CD4-positive, alpha-beta T cell (primary cell): ENCODE measurements at places on chromosomes 1 and 21.

- peak; percentile 13 for DNase-seq
Measured at GRCh38 chr1:119988306-119989062, 81.0 kb downstream of the NOTCH2 start.

DNA sequence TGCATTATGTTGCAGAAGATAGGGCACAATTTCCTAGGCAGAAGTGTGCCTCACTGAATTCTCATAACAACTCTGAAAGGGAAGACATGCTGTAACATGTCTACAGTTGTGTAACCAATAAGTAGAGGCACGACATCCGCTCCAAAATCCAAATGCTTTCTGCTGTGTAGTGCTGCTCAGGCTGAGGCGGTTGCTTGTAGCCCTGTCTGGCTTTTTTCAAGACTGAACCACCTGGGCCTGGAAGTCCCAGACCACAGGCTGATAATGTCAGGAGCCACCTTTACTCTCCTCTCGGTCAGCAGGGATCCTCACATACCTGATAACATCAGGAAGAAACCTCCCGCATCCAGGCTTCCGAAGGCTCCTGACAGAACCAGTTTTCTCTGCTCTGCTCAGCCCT lies 10.9 kb downstream of the AKNAD1 start:
- DNase-seq: no peak

DNA sequence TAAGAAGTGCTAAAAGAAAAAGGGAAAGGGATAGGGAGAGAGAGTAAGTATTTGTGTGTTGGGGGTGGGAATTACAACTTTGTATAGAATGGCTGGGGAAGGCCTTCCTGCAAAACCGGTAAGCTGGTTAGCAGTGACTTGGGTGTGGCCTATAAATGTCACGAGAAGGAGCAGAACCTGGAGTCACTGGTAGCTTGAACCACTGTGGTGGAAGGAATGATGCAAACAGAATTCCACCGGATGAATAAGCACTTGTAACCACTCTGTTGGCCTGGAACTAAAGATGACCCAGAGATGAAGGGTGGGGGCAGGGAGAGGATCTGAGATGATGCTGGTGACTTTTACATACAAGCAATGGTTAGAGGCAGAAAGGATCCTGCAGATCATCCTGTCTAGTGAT lies 8.9 kb downstream of the XKR8 start:
- no peak for DNase-seq

DNA sequence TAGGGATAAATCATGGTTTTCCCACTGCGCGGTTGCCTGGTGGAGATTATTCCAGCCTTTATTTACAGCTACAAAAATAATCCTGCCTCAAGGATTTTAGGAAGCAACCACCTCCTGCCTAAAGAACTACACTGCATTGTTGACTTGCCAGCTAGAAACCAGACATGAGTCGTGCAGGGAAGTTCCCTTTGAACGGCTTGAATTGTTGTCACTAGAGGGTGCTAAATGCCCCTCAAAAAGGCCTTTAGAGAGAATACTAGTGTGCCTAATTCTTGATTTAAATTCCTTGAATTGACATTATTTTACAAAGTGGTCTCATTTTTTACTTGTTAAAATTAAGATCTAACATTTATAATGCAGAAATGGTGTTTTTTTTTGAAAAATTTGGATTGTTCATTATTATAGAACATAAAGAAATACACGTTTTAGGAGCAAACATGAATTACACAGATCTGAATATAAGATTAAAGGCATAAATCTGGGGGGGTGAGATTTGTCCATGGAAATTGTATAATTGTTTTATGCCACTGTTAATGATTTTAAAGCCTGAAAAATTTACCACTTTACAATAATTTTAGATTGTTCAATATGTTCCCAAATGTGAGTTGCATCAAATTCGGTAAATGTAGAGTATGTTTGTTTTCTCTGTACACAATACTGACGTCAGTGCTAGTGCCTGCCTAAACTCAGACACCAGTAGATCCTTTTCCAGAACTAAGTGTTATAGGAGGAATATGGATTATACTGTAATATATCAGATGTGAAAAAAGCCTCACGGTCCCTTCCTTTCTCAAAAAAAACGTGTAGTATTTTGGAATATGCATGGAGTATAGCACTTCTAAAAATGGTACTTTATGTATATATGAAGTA lies 7.6 kb upstream of the ERG start:
- no peak for DNase-seq

DNA sequence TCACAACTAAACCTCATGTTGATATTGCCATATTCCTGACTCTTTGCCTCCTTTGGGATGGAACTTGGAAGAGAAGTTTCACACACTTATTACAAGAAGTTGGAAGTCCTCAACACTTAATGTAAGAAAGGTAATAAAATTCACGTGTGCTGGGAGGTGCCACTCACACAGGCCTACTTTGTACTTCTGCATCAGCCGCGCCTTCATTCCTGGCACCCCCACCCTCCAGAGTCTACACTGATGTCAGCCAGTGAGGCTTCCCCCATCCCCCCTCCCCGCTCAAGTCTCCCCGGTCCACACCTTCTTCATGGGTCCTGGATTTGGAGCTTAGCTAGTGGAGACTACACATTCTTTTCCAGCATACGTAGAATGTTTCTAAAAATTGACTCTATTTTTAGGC lies 24.8 kb upstream of the SLC45A1 start:
- DNase-seq: no peak

DNA sequence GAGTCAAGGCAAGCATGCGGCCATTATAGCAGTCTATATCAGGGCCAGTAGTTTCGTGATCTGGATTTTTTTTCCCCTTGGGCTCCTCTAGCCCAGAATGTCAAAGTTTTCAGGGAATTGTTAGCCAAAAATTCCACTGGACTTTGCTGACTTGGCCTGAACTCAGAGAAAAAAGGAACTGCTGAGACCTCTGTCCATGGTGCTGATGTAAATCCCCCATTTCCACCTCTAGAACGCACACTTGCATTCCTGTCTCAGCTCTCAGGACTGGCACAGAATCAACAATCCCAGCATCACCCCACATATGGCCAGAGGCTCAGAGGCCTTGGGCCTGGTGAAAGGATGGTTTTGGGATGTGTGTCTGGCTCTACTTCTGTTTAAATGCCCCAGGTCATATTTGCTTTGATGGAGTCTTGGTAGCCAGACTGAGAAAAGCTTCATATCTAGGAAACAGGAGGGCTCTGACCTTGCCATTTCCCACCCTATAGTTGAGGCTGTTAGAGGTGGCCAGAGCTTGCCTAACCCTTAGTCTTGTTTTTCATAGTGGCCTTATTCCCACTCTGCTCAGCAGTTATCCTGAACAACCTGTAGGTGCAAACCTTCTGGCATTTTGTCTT lies 16.9 kb upstream of the EFCAB14 start:
- DNase-seq: peak; percentile 64

DNA sequence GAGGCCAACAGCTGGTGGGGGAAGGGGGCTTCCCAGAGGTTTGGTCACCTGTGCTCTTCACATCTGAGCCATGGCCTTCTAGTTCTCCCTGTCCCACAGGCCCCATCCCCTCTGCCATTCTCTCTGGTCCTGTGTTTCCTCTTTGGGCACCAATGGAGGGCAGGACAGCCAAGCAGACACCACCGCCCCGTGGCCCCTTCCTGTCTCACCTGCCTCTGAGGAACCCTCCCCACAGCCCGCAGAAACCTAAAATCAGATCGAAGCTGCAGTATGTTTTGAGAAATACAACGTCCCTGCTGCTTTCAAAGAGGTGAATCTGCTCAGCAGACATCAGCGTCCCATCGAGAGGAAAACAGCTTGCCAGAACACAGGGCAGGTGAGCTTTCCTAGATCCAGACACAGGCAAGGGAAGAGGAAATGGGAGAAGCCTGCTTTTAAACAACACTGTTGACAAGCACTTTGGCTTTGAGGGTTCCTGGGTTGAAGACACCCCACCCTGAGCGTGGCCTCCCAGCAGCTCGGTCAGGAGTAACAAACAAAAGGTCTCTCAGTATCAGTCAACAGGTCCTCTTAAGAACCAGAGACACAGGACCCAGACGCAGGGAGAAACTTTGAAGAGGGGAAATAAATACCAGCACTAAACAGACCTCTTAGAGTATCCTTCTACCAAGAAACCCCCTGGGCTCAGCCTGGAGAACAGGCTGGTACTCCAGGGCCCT lies 2.3 kb downstream of the PANK4 start:
- DNase-seq: peak; percentile 58

DNA sequence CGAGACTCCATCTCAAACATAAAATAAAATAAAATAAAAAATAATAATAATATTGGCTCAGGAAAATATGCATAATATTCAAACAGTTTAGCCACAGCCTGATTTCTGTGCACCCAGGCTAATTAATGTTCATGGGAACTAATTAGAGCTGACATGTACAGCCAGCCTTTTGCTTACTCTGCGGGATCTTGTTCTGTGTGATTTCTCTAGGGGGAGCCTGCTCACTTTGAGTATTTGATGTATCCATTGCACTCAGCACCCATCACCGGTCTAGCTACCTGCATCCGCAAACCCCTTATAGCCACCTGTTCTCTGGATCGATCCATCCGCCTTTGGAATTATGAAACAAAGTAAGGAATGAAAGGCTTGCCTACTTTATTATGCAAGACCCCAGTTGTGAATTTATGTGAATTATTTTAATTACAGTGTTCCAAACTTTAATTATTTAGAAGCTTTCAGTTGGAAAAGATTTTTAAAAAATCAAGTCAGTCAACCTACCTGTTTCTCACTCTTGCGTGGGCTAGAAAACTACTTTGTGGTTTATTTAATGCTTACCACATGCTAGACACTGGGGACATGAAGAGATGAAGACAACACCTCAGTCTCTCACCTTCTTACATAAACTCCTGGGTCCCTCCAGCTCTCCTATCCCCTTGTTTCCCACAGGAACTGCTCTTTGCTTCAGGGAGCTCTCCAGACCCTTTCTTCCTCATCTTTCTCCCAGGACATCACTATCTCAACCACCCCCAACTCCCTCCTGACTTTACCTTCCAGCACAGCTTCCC lies 25.4 kb downstream of the CFAP57 start:
- no peak for DNase-seq

GRCh38 chr1:204578867-204579664 lies 62.9 kb downstream of the MDM4 start:
- peak; percentile 24 for DNase-seq

GRCh38 chr1:172224871-172225270 lies 195.6 kb upstream of the C1orf105 start:
- no peak for DNase-seq

DNA sequence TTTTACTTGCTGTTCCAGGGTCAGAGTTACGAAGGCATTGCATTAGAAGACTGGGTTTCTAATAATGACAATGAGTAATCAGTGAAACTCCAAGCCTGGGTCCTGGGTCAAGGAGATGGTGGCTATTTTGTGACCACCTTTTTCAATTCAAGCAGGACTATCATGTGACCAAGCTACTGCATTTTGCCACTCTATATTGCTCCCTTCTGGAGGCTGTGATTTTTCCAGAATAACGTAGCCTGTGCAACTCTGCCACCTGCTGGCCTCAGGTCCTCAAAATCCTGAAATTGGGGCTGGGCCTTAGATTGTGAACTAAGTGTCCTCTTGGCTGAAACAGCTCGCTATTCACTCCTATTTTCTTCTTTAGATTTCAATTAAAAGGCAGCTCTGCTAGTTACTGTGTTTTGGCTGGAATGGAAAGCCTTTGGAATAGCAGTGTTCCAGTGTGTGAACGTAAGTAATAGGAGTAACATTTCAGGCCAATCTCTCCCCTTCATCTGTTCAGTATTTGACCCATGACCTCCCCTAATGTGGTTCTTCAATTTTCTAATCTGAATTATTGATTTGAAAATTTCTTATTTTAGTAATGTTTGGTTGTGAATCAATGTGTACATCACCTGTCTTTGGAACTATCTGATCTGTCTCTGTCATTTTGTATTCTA lies 52.9 kb upstream of the CD46 start:
- DNase-seq: peak; percentile 44

DNA sequence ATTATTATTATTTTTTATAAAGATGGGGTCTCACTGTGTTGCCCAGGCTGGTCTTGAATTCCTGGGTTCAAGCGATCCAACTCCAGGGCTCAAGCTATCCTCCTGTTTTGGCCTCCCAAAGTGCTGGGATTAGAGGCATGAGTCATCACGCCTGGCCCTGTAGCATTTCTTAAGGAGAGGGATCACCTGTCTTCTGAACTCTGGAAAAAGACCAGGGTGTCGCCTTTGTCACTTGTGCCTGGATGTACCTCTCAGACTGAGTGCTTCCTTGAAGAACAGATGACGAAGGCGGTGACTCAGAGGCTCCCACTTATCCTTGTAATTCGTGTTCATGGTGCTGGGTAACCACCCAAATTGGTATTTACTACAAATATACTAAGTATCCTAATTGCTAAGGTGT lies 2.4 kb upstream of the CGN start:
- no peak for DNase-seq

DNA sequence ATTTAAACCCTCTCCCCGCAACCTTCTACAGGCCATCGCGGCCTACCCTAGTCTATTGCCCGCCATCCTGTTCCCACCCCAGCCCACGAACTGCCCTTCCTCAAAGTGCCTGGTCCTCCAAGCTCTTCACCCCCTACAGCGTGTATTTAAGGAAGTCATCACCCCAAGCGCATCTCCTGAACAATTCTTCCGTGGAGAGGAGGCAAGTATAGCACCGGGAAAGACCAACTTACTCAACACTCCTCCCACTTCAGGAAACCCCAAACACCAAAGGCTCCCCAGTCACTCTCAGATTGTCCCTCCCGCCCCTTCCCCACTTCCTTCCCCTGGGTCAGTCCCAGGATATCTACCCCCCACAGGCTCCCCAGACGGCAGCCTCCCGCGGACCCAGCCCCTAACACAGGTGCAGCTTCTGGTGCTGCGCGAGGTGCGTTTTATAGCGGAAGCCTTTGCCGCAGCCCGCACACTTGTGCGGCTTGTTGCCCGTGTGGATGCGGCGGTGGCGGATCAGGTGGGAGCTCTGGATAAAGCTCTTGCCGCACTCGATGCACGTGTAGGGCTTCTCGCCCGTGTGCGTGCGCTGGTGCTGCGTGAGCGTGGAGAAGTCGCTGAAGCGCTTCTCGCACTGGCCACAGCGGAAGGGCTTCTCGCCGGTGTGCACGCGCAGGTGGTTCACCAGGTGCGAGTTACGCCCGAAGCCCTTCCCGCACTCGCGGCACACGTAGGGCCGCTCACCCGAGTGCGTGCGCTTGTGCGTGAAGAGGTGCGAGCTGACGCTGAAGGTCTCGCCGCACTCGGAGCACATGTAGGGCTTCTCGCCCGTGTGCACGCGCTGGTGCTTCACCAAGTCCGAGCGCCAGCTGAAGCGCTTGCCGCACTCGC lies 25.5 kb downstream of the ZNF697 start:
- no peak for DNase-seq

DNA sequence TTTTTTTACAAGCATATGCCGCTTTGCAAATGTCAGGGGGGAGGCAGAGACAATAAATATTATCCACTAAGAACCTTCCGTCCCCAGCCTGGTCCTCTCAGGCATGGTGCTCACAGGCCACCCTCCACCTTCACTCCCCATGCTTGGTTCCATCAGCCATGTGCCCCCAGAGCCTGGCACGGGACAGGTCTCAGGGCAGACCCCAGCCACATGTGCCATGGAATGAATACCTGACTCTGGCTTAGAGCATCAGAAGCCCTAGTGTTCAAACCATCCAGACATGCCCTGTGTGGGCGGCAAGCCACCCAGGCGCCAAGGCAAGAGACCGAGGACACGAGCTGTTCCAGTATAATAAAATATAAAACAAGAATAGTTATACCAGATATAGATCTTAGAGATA lies 5.4 kb downstream of the LSS start:
- no peak for DNase-seq

- DNase-seq: no peak
Measured at GRCh38 chr1:241391926-241392710, 35.1 kb upstream of the RGS7 start.
